Right renal pelvis (tissue), 4 donors: ENCODE measurements at places on chromosomes 7 and 10. TPM values are rescaled to one million over a fixed set of nuclear protein-coding genes. Genes with fewer than 3 reads are reported as not detected.
A peak's percentile ranks its signal among the peaks of the same experiment; 100 is the strongest.

GRCh38 chr7:4166807-4167206 is 515.3 kb upstream of the FOXK1 start:
- DNase-seq, result no peak

DNA sequence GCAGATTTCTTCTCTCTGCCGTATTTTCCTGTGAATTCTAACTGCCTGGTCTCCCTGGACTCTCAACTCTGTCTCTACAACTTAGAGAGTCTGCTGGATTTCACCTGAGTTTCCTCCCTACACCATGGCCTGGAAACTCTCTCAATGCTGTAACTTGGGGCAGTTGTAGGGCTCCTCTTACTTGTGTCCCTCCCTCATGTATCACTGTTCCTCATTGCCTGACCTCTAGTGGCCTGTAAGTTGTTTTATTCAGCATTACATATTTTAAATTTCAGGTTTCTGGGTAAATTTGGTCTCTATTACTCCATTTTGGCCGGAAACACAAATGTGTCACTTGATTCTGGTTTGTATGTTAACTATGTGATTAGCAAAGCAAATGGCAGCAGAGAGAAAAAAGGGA is 70.9 kb downstream of the DYNC1I1 start:
- no peak for DNase-seq

DNA sequence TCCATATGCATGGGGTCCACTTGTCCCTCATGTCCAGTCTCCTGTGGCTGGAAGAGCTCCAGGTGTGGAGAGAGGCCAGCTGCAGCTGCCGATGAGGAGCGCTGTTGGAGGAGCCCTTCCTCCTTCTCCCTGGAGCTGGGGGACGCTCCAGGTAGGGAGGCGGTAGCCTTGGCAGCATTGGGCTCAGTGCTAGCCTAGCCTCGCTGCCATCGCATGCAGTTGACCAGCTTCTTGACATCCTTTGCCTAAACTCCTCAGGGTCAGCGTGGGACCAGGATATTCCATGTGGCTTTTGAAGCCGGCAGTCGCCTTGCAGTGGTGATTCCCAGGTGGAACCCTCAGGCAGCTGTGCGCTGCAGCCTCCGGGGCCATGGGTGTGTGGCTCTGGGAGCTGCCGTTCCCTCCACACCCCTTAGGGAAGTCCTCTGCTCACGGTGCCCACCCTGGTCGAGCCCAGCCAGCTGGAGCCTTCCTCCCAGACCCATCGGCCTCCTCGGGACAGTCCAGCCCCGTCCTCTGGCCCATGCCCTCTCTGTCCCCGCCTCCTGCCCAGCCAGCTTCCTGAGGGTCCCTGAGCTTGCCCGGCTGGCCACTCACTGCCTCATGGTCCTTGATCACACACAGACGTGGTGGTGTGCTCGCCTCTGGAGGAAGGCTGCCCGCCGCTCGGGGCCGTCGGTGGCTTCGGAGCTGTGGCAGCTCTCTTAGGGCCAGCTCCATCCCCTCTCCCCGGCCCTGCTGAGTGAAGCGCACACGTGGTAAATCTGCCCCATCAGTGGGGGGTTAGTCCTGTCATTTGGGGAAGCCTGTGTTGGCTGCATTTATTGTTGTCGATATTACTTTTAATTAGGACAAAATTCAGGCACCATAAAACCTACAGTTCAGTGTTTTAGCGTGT is 21.2 kb downstream of the INPP5A start:
- no peak for DNase-seq

DNA sequence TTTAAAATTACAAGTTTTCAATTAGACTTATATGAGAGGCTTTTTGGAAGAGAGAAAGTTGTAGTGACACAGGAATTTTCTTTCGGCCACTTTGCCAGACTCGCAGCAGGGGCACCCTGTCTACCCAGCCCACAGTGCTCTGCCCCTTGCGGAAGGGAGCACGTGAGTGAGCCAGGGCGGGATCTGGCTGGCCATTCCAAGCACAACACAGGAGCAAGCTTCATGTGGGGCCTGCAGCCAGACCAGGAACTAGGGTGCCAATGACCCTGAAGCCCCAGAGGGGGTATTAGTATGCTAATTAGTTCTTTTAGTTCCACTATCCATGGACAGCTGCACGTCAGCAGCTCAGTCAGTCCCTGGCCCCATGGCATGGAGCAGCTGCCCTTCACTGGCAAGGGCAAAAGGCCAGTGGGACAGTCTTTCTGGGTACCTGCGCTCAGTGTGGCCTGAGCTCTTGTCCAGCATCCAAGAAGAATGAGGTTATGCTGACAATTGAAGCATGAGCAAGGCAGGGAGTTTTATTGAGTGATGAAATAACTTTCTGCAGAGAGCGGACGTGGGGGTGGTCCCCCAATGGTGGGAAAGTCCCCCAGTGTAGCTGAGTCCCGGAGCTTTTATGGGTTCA is 251.1 kb upstream of the CSTF2T start:
- DNase-seq, result no peak

DNA sequence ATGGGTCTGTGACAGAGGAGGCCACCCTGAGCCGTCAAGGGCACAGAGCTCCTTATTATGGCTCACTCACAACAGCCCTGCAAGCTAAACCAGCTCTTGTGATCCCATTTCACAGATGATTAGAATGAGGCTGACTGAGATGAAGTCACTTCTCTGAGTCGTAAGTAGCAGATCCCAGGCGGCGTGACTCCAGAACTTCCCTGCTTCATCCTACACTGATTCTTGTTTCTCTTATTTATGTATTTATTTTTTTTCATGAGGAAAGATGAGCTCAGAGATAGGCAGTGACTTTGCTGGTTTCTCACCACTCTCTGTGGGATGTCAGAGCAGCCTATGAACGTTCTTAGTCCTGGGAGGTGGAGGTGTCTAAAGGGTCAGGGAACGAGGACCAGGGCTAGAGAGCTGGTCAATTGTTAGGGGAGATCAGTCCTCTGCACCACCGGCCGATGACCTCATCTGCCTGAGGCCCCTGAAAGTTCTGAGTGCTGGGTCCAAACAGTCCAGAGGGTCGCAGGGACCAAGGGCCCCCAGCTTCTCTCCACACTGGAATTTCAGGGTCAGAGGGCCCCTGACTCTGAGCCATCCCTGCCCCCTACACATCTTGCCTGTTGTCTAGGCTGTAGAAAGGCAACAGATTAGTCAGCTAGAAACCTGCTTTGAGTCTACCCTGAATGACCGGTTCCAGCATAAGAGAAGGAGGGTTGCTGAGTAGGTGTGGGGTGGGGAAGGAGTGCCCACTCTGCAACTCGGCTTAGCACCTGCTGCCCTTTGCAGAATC is 17.9 kb downstream of the CLRN3 start:
- no peak for DNase-seq

GRCh38 chr10:33423154-33423529 is 88.7 kb upstream of the NRP1 start:
- DNase-seq, result peak; percentile 61

- no peak for DNase-seq
Measured at GRCh38 chr10:122113161-122113944, 124.4 kb downstream of the TACC2 start.

GRCh38 chr10:88849234-88849633 is 2.4 kb downstream of the ANKRD22 start:
- no peak for DNase-seq

DNA sequence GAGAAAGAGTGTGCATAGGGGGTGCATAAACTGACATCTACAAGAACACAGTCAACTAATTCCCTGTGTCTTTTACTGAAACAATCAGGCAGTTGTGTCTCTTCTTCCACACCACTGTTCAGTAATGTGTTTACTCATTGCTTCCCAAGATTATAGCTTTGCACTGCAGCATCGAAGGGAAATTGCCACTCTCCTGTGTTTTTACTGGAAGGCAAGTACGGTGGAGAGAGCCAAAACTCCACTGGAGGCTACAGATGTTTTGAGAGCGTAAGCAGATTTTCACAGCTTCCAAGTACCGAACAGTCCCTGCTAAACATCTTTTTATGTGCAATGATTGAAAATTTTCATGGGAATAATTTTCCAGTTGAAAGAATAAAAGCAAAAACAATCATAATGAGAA is 510.5 kb upstream of the AKR1E2 start:
- peak; percentile 27 for DNase-seq

DNA sequence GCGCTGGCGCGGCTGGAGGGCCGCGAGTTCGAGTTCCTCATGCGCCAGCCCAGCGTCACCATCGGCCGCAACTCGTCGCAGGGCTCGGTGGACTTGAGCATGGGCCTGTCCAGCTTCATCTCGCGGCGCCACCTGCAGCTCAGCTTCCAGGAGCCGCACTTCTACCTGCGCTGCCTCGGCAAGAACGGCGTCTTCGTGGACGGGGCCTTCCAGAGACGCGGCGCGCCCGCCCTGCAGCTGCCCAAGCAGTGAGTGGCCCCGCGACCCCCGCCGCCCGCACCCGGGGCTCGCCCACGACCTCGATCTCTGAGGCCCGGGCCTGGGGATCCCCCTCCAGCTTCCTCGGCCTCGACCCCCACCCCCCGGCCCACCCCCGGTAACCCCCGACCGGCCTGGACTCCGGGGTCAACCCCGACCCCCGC is 537 bp downstream of the FOXK1 start:
- no peak for DNase-seq

DNA sequence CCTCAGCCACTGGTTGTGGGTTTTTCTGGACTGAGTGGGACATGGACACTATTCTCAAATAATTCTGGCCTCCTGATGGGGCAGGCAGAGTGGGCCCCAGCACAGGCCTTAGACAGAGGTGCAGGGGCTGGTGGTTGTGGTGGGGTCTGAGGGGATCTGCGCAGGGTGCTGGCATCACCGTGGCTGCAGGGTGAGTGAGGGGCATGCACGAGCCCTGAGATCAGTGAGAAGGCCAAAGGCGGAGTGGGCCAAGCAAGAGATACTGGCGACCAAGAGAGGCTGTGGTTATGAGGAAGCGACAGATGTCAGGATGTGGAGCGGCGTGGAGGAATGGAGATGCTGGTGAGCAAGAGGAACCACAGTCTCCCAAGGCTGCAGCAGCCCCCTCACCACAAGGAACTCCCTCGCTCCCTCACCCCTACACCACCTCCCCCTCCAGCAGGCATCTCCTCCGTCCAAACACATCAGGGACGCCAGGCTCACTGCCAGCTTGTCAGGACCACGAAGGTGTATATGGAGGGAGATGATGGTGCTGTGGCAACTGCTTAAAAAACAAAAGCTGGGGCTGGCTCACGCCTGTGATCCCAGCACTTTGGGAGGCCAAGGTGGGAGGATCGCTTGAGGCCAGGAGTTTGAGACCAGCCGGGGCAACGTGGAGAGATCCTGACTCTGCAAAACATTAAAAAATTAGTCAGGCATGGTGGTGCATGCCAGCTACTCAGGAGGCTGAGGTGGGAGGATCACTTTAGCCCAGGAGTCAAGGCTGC is 9.6 kb downstream of the PRF1 start:
- no peak for DNase-seq

DNA sequence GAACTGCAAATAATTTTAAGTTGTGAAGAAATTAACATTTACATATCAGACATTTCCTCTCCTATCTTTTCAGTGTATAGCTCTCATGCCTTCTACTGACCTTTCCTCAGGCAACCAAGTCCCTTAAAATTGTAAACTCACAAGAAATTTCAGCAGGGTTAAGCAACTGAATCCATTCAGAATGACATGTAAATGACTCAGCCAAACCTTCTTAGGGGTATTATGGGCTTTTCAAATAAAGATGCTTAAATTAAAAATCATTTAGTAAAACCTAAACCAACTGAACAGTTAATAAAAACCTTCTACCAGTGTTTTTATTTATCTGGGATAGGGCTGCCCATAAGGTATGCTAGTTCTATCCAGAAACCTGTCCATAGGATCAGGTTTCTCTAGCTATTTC is 20.7 kb downstream of the WAPL start:
- DNase-seq, result no peak

GRCh38 chr7:95026421-95027072 is 119.2 kb downstream of the PPP1R9A start:
- no peak for DNase-seq

- no peak for DNase-seq
Measured at GRCh38 chr7:101815826-101816594, 1.4 kb upstream of the CUX1 start.

GRCh38 chr10:133180965-133181639 is 21.1 kb downstream of the KNDC1 start:
- DNase-seq, result no peak

DNA sequence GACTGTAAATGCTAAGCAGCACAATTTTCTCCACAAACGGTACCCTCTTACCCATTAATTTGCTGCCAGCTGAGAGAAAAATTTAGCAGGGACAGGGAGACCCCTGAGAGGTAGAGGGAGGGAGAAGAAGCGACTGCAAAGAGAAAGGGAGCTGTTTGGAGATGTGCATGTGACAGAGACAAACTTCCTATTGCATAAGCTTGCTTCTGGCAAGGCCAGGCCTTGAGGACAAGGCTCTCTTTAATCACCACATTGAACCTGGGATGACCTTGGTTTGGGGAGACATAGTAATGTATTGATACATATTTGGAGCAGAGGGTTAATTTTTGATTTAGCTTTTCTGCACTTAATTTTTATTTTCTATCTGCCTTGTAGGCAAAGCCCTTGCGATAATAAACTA is 31.1 kb upstream of the HIBADH start:
- no peak for DNase-seq

DNA sequence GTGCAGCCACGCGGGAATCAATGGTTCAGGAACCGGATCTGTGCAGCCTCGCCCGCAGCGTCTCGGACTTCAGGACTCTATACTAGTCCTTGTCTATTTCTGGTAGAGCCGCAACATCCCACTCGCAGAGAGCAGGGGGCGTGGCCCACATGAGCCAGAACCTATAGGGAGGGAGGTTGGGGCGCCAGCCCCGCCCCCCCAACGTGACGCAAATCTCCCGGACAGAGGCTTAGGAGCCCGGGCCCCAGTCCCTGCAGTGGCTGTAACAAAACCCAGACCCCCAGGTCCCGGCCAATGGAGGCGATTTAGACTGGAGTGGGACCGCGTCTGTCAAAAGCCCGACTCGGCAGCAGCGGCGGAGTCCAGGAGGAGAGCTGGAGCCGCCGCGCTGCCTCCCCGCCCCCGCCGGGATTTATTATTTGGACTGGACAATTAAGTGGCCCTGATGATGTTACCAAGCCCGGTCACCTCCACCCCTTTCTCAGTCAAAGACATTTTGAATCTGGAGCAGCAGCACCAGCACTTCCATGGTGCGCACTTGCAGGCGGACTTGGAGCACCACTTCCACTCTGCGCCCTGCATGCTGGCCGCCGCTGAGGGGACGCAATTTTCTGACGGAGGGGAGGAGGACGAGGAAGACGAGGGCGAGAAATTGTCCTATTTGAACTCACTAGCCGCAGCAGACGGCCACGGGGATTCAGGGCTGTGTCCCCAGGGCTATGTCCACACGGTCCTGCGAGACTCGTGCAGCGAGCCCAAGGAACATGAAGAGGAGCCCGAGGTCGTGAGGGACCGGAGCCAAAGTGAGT is at the start of gene NKX2-3:
NKX2-3 (plus strand) TSS at position 256 of the 809 bp plus-strand sequence; CDS start at position 446, 190 bp downstream.
- no peak for DNase-seq

GRCh38 chr7:137480401-137480800 is 136.9 kb upstream of the PTN start:
- DNase-seq, result no peak

- no peak for DNase-seq
Measured at GRCh38 chr10:55426138-55426537, 625.1 kb upstream of the PCDH15 start.

- no peak for DNase-seq
Measured at GRCh38 chr10:129586898-129587443, 119.9 kb downstream of the MGMT start.

Gene TMEM178B
- 0.56 TPM for polyA plus RNA-seq

Gene IL6
- polyA plus RNA-seq, result not detected

Gene C10orf53
- not detected for polyA plus RNA-seq

Gene ACHE
- polyA plus RNA-seq, result 4.2 TPM

Gene ZCWPW1
- 5.5 TPM for polyA plus RNA-seq

Gene TEX47
- not detected for polyA plus RNA-seq

Gene CPA2
- polyA plus RNA-seq, result 0.34 TPM

Gene CYP3A7
- polyA plus RNA-seq, result 1.2 TPM

Gene HOXA3
- 44.4 TPM for polyA plus RNA-seq

Gene NPY4R
- polyA plus RNA-seq, result not detected

Gene PAPOLB
- polyA plus RNA-seq, result 0.10 TPM

Gene NUTM2A
- 4.9 TPM for polyA plus RNA-seq
